ENCODE measurements at places on chromosomes 6 and 20.

DNA sequence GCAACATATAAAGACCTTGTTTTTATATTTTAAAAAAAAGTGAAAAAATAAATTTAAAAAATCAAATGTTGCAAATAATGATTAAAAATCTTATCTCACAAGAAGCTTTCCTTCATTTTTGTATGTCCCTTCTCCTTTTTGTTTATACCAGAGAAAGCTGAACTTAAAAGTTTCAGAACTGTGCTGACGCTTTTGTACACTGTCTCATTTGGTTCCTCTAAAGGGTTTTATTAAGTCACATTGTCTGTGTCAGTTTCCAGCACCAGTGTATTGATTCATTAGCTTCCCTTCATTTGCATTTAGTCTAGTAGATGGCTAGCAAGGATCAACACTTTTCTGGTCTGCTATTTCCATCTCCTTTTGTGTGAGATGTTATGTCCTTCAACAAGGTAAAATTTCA lies 6.7 kb downstream of the PCED1A start:
- DNase-seq, result no peak

- peak; percentile 91 for DNase-seq
These were observed at the start of gene SPEF1 for GRCh38 chr20:3781153-3781910. SPEF1 (minus strand) TSS chr20:3781448; CDS start chr20:3781287, 161 bp downstream.

DNA sequence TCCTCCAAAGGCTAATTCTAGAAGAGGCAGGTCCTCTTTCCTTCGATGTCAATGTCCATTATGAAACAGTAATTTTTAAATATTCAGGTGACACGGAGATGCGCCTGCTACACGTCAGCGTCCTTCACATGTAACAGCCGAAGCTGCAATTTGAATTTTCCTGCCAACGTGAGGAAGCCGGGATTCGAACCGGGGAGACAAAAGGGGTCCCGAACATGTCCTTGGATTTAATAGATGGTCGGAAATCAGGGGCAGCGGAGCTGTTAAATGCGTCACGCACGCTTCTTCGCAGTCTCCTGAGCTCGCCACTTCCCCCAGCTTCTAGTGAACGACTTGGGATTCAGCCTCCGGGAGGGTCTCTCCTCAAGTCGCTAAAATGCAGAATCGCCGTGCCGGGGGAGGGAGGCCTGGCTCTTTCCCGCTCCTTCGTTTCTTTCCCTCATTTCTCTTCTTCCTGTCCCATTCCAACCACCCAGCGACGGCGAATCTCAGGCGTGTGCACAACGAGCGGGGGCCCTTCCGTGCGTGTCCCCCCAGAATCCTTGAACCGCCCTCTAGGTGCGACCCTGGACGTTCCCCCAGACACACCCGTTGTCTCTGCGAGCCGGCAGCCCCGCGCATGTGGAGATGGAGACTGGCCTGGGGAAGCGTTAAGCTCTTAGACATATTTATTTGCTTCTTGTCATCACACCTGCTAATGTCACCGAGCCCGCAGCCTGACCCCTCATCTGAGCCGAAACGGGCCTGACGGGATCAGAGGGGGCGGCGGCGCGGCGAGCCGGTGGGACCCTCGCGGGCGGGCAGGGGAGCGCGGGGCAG lies 1.3 kb upstream of the FOXC1 start:
- DNase-seq, result no peak

DNA sequence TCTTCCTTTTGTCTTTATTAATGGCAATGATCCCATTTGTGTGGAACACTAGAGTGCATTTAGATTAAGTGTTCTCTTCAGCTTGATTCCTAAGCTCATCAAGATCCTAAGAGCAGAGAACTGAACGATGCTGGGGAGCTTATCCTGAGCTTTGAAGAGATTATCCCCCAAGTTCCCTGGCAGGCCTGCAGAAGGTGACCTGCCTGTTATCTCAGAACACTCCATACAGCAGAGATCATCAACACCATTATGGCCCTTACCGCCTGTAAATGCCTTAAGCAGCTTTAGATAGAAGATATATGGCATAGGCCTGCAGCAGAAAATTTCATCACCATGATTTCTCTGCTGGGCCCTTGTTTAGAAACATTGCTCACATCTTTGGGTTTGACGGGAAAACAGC lies 779.9 kb upstream of the MAP3K7 start:
- no peak for DNase-seq

DNA sequence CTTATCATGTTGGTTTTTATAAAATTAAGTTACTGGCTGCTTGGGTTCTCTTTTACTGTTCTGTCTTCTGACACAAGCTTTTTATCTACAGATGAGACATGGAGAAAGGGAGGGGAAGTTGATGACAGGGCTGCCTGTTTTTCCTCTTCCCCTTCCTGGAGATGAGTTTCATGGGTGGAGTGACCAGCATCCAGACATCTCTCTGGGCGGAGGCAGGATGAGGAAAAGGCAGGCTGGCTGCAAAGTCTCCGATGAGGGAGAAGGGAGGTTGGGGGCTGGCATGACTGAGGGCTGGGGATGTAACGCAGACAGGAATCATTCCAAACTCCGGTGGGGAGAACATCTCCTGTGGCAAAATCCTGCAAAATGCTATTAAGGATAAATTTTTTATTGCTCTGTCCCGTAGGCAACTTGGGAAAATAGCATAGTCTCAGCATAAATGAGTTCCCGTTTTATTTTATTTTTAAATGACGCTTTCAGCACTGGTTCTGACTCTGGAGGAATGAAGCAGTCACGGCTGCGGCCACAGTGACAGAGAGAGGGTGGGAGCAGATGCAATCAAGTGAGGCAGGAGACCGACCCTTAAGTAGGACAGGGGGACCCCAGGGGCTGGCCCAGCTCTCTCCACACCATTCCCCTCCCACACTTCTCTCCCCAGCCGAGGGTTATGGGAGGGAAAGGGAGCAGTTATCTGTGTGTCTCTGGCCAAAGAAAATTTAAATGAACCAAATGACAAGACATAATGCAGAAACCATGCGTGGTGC lies 108.8 kb upstream of the PMEPA1 start:
- DNase-seq, result no peak

DNA sequence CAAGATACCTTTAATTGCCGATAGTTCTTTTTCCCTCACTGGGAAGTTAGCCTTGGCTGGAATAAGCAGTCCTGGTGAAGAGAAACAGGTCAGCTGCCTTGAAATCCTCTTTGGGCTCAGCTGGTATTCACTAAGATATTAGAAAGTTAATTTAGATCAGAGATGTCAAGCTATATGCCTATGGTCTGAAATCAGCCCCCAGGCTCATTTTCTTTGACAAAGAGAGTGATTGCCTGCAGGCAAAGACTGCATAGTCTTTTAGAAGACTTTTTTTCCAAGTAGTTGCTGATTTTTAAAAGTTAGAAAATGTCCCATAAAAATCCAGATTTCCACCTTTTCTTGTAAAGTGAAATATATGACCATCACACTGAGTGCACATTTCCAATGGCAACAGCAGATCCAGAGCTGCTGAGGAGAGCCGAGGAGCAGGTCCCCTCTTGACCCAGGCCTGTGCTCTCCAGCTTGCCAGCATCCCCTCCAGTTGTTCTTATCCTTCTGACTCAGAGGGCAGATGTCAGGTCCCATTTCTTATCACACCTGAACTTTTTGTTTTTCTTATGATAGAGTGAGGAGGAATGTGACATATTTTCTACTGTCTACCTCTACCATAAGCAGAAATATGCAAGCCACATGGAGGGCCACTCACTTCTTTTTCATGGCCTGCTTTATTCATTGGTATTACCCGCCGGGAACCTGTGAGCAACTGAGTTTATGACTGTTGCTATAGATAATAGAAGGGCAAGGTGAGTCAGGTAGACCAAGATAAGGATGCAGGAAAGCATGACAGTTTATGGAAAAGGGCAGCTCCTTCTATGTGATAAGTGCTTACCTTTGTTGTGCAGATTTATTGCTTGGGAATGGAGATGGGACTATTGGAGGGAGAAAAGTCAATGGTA lies 17.6 kb upstream of the L3MBTL3 start:
- no peak for DNase-seq

DNA sequence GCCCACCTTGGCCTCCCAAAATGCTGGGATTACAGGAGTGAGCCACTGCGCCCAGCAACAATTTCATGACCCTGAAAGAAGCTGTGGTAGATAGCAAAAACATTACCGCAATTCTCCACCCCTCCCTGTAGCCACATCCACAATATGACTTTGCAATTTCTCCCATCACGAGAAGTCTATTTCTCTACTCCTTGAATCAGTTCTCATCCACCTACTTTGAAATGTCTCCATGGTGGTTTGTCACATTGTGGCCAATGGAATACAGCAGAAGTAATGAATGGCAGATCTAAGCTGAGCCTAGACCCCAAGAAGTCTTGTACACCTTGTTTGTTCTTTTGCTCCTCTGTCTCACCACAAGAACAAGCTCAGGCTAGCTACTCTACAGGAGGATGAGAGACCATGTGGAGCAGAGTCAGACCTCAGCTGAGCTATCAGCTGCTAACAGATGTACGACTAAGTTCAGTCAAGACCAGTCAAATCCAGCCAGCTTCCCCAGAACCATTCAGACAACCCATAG lies 6.3 kb downstream of the OXT start:
- DNase-seq, result no peak

- no peak for DNase-seq
These were observed 8.9 kb downstream of the FAM217B start for GRCh38 chr20:59948828-59949720.

GRCh38 chr6:111802720-111803330 lies 70.4 kb downstream of the FYN start:
- no peak for DNase-seq

- DNase-seq, result no peak
These were observed 798 bp upstream of the SNAP91 start for GRCh38 chr6:83709748-83710050.

GRCh38 chr20:19095762-19096161 lies 116.7 kb upstream of the SLC24A3 start:
- peak; percentile 55 for DNase-seq

DNA sequence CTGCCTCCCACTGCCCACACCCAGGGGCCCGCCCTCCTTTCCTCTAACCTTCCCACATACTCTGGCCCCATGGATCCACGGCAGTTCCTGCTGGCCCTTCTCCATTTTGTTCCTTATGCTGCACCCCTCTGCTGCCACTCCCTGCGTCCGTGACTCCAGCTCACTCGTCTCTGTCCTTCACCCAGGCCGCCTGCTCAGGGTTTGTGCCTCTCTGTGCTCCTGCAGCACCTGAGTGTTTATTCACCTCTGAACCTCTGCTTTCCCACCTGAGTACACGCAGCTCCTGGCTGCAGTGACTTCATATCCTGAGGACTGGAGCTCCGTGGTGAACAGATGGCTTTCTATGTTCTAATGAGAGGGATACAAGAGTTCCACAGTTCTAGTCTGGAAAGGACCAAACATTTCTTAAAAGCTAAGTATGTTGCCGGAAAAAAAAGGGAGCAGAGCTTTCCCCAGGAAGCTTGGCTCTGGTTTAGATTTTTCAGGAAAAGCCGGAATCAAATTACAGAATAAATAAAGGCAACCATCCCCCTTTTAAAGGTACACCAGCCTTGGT lies 1.5 kb upstream of the GNRH2 start:
- no peak for DNase-seq

DNA sequence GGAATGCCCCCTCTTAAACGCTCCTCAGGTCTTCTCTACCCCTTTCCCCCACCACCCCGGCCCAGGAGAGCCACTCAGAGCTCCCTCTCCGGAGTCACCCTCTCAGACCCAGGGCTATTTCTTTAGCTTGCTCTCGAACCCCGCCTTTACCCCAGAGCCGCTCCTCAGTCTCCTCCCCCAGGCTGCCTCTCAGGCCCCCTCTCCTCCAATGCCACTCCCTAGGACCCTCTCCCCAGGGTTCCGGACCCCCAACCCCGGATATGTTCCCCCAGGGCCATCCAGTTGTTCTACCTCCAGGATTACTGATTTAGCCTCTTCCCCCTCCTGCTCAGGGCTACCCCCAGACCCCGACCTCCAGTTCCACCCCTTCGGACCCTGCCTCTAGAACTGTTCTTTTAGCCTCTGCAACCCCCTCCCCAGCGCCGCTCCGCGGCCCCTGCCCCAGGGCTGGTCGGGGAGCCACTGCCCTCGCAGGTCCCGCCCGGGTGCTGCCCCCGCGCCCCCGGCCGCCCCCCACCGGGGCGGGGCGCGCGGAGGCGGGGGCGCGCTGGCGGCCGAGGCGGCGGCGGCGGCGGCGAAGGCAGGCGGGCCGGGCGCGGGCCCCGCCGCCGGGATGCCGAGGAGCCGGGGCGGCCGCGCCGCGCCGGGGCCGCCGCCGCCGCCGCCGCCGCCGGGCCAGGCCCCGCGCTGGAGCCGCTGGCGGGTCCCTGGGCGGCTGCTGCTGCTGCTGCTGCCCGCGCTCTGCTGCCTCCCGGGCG lies at the start of gene MMP24:
Gene MMP24, plus strand, starts transcription at position 565 of the 758 bp plus-strand sequence. Its CDS starts 49 bp downstream, at position 614.
- DNase-seq, result peak; percentile 54

DNA sequence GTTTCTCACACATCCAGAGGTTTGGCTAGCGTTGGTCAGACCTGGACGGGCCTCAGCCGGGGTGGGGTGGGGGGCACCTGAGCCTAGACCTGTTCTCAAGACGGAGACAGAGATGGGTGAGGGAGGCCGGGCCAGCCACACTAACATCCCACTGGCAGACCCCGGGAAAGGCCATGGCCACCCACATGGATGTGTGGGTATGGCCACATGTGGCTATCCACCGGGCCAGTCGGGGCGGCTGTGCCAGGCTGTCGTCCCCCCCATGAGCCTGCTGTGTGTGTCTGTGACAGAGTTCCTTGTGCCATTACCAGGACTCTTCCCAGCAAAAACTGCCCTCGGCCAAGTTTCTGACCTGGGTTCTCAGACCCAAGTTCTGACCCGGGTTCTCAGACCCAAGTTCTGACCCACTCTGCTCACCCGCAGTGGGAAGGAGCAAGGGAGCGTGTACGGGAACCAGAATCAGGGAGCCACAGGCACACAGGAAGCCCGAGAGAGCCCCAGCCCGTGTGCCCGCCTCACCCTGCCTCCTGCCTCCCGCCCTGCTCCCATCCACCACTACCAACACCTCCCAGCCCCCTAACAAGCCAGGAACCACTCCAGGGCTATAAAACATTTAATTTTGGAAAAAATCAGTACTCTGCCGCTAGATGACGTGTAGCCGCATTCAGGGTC lies 255.5 kb downstream of the TAF4 start:
- DNase-seq, result no peak

GRCh38 chr6:16582446-16583143 lies 178.7 kb downstream of the ATXN1 start:
- no peak for DNase-seq

DNA sequence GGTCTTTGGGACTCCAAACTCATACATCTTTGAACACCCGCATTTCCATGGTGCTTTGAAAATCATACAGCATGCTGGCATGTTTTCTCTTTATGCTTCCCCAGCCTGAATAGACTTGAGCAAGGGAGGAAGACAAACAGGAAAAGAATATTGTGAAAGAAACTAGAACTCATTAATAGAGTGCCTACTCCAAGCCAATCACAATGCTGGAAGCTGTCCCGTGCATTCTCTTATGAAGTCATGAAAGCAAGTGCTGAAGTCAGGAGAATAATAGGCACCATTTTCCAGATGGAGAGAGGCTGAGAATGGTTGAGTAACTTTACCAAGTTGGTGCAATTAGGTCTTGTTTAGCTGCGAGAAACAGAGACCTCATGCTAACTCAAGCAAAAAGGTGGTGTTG lies 102.5 kb upstream of the PTPRT start:
- DNase-seq, result no peak

DNA sequence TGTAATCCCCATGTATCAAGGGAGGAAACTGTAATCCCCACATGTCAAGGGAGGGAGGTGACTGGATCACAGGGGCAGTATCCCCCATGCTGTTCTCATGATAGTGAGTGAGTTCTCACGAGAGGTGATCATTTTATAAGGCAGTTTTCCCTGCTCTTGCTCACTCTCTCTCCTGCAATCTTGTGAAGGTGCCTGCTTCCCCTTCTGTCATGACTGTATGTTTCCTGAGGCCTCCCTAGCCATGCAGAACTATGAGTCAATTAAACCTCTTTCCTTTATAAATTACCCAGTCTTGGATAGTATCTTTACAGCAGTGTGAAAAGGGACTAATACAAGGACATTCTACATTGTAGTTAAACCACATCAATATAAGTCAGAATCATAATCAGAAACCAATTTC lies 112.4 kb downstream of the BTBD9 start:
- DNase-seq, result no peak
